ENCODE measurements at places on chromosomes 7 and 10. TPM values are rescaled to one million over a fixed set of nuclear protein-coding genes. Genes with fewer than 3 reads are reported as not detected.

Gene CH25H
- 0.22 TPM for total RNA-seq

Gene TRIM56
- total RNA-seq: 24.4 TPM

Gene TMEM130
- total RNA-seq: 8.9 TPM

Gene ZNF853
- total RNA-seq: 5.0 TPM

Gene TMEM140
- total RNA-seq: 0.27 TPM

Gene EN2
- not detected for total RNA-seq

Gene TCF7L2
- total RNA-seq: 52.4 TPM

Gene PLXDC2
- total RNA-seq: 44.5 TPM

- DNase-seq: no peak
These were observed 4.3 kb downstream of the COPS6 start for GRCh38 chr7:100093054-100093453.

DNA sequence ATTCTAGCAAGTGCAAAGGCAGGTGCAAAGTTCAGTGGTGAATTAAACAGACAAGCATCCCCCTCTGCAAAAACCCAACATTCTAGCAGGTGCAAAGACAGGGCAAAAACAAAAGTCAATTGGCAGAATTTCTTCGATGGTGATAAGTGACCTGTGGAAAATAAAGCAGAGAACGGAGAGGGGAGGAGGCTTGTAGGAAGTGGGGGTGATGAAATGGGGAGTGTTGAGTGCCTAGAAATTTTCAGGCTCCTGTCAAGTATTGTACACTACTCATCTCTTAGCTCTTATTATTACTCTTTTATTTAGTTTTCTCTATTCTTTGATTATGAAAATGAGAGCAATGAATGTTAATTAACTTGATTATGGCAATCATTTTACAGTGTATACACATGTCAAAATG is 2.4 kb upstream of the CD36 start:
- no peak for DNase-seq

DNA sequence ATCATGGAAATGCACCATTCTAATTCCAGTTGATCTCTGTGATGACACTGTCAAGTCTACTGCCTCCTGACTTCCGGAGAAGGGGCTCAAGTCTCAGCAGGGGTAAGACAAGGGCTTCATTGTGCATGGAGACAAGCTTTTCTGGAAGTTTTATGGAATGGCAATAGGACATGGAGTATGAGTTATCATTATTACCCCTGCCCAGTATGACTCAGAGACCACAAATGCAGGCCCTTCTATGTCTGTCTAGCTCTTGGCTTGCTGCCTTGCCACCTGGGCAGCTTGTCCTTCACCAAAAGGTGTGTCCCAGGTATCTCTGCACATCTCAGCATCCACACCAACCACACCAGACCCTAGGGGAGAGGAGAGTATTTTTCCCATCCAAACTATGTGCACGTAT is 34.9 kb upstream of the KIAA1217 start:
- no peak for DNase-seq

GRCh38 chr10:97542169-97543024 is 30.2 kb upstream of the ANKRD2 start:
- DNase-seq: peak; percentile 97

DNA sequence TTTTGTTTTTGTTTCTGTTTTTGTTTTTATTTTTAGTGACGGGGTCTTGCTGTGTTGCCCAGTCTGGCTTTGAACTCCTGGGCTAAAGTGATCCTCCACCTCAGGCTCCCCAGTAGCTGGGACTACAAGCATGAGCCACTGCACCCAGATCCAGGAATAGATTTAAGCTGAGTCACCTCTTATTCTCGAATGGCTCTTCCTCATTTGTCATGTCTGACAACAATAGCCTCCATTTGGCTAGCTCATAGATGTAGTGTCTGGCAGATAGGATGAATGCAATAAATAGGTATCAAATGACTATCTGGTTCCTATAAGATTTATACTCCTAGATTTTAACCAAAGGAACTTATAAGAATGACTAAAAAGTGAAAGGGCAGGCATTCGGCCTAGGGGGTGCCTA is 172.9 kb downstream of the TMEM26 start:
- peak; percentile 83 for DNase-seq

GRCh38 chr7:83415840-83416239 is 233.1 kb downstream of the SEMA3E start:
- DNase-seq: peak; percentile 41

GRCh38 chr7:143369678-143370651 is 7.5 kb upstream of the FAM131B start:
- DNase-seq: no peak

GRCh38 chr10:110495731-110496552 is 1.8 kb upstream of the DUSP5 start:
- peak; percentile 87 for DNase-seq

- DNase-seq: no peak
These were observed 13.6 kb downstream of the MRPS33 start for GRCh38 chr7:141001122-141001521.

- no peak for DNase-seq
These were observed 905 bp downstream of the C1GALT1 start for GRCh38 chr7:7183061-7183837.

GRCh38 chr10:132213917-132214316 is 27.2 kb downstream of the DPYSL4 start:
- no peak for DNase-seq

GRCh38 chr7:142812437-142813215 is 41.9 kb downstream of the PRSS2 start:
- DNase-seq: peak; percentile 17

- DNase-seq: no peak
These were observed 10.0 kb downstream of the IDI2 start for GRCh38 chr10:1015688-1016087.

GRCh38 chr7:43761938-43762692 is 3.6 kb downstream of the BLVRA start:
- no peak for DNase-seq

- peak; percentile 51 for DNase-seq
These were observed 89.0 kb downstream of the JMJD1C start for GRCh38 chr10:63376560-63377304.

DNA sequence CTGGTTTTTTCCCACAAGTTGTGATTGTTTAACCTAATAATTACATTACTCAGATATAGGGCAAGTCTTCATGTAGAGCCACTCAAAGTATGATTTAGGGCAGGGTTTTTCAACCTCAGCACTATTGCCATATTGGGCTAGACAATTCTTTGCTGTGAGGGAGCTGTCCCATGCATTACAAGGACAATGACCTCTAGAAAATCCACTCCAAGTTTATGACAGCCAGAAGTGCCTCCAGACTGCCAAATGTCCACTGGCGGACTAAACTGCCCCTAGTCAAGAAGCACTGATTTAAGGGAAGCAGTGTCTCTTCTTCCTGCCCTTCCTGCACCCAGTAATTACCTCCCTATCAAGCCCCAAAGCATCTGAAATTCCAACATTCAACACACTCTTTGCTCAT is 54.4 kb downstream of the ZNF800 start:
- no peak for DNase-seq

DNA sequence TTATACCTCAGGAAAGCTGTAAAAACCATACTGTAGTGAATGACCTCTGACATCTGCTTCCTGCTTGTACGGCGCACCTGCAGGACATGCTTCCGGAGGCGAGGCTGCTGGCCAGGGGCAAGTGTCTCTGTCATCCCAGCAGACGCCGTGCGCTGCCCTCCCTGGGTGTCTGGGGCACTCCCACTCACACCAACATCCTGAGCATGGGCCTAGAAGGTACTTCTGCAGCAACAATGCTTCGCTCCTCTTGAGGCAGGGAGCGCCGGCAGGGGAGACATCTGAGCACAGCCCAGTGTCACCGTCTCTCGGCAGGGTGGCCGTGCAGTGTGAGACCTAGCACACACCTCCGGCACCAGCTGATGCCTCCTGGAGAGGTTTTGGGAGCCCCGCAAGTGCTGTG is 269.2 kb downstream of the MAD1L1 start:
- no peak for DNase-seq

GRCh38 chr10:74612195-74612594 is 214.2 kb upstream of the KAT6B start:
- DNase-seq: peak; percentile 19

GRCh38 chr10:123865880-123866279 is 25.7 kb downstream of the CPXM2 start:
- DNase-seq: no peak

All from astrocyte (in vitro differentiated cells and primary cell).